ENCODE measurements at places on chromosomes 4 and X.

DNA sequence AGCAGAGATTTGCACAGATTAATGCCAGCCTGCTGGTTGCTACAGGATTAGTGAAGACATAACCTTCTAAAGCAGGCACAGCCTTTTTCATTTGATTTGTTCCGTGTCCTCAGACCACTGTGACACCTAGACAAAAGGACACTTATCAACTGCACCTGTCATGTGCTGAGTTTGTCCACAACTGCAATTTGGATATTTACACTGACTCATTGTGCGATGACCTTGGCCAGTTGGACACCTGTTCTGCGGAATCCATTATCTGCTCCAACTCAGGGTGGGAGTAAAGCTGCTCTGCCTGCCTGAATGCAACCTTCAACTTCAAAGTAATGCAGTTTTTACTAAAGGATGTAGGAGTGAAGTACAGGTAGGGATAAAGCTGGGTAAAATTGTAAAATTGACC lies 4.1 kb upstream of the NR0B1 start:
- DNase-seq: no peak

GRCh38 chr4:26355392-26356052 lies 34.7 kb downstream of the RBPJ start:
- no peak for DNase-seq

DNA sequence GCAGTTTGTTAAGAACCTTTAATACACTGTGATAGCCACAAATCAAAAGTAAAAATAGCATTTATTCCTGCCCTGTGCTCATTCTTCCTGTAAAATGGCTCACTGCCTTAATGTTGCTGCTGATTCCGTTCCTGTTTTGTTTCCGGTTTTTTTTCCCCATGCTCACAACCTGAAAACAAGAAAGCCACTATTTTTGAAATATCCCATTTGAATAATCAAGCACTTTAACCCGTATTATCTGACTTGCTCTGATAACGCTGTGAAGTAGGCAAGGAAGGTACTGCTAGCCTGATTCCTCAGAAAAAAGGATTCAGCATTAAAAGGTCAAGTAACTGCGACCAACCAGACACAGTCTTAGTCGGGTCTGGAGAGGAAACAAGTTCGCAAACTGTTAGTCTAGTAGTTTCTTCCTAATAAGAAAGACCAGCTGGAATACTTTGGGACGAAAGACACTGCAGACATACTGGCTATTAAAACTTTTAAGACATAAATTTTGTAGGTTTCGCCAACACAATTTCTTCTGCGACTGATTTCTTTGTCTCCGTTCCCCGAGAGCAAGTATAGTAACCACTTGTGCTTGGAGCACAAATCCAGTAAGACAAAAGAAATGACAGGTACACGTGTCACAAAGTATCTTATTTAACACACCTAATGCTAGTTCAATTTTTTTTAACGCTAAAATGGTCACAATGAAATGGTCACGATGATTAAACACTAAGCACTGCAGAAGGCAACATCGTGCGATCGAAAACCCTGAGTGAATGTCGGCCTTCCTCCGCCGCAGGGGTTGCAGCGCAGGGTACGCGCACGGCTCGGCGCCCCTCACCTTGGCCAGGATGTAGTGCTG lies 802 bp downstream of the COX18 start:
- DNase-seq: peak; percentile 44

DNA sequence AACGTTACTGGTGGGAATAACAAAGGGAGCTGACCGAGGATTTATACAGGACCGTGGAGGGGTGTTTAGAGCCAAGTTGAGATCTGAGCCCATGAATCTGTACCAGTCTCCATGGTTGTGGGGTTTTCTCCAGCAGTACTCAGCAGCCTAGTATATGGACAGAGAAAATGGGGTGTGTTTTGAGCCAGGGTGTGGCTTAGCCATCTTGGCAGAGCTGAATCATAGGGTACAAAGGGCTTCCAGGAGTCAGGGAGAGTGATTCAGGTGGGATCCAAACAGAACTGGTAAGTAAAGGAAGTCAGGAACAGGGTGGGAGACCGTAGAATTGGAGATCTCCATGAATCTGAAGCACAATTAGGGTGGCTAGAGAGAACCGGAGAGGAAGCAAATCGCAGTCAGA lies 7.4 kb upstream of the HPRT1 start:
- DNase-seq: no peak

DNA sequence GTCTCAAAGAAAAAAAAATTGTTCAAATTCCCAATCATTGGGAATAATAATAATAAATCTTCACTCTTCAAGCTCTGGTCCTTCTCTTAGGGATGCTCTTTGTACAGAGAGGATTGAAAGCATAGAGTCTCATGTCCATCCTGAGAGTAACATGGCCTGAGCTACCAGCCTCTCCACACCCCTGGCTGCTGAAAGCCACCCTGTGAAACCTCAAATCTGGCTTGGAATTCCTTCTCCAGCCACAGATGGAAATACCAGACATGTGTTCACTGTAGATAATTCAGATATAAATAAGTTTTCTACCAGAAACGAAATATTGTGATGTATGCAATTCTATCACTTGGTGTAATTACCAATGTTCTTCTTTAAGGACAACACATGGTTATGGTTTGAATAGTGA lies 140.6 kb downstream of the ARSF start:
- peak; percentile 64 for DNase-seq

GRCh38 chr4:152591876-152592275 lies 56.0 kb upstream of the FBXW7 start:
- DNase-seq: no peak

DNA sequence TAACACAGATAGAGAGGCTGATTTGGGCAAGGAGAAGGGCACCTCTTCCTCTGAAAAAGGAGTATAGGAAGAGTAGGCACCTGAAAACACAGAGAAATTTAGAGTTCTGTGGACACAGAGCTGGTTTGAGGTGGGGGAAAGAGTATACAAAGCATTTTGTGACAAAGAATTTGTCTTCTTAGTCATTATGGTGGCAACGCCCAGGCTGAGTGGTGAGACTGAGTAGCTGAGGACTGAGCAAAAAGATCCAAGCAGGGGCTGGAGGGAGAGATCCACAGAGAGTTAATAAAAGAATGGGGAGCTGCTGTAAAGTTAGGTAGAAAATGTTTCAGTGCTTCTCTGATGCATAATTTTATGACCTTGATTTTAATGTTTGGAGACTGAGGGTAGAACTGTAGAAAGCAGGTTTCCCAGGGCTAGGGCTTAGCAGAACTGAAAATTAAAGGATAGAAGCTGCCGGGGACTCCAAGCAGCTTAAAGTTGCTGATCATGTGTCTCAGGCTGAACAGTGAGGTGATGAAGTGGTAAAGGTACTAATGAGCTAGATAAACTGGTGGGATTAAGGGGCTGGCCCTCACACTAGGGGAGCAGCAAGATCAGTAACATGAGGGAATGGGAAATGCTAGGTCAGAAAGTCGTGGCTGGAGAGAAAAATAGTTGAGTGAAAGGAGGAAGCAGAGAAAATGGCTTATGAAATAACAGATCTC lies 118.9 kb downstream of the CEP44 start:
- no peak for DNase-seq

DNA sequence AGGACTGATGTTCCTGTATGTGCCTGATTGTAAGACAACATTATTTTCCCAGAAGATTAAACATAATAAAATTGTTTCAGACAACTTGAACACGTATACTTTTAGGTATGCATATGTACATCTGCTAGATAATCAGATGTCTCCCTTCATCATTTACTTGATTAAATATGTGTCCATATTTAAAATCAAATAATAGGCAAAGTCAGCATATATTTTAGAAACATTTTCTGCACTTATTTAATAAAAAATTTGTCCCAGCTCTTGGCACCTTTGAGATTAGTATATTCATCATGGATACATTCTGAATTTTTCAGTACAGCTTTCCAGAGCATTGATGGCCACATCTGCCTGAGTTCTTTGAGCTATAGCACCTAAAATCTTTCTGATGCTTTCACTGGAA lies 106.0 kb downstream of the ARHGAP10 start:
- DNase-seq: no peak

- no peak for DNase-seq
Measured at GRCh38 chr4:89411539-89412309, 104.1 kb upstream of the GPRIN3 start.

DNA sequence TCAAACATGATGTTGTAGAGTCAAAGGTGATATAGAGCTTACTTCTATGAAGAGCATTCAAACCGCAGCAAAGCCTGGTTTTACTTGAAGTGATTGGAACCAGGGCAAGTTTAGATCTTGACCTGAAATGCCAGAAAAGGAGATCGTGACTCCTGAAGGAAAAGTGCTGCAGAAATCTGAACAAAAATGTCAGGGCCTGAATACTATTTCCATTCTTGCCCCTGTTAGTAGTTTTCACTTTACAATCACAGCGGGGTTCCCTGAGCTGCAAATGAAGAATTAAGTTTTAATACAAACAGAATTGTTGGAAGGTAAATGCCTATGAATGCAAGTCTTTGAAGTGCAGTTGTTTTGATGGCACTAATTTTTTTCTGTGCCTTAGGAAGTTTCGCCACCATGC lies 4.1 kb downstream of the SLIT2 start:
- peak; percentile 27 for DNase-seq

GRCh38 chr4:4856071-4857000 lies 3.1 kb upstream of the MSX1 start:
- DNase-seq: no peak

GRCh38 chr4:169612871-169613859 lies 782 bp upstream of the NEK1 start:
- peak; percentile 79 for DNase-seq

GRCh38 chrX:6015423-6015822 lies 213.2 kb downstream of the NLGN4X start:
- DNase-seq: no peak

DNA sequence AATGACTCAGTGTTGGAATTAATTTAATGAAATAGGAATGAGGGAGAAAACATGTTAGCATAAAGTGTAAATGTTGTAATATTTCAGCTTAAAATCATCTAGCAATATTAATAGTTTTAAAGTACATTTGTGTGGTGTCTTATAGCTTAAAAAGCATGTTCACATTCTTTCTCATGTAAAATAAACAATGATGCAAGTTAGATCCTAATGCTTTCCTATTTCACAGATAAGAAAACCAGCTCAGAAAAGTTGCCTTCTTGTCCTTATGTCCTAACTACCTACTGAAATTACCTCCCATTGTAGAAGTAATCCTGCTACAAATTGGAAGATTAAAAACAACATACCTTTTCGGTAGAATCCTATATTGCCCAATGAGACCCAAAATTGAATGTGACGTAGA lies 40.9 kb upstream of the PRDM8 start:
- DNase-seq: no peak

GRCh38 chr4:56681158-56681852 lies at the start of gene HOPX:
HOPX (minus strand) TSS chr4:56681296; CDS start chr4:56657816, 23,480 bp downstream.
- no peak for DNase-seq

GRCh38 chr4:52714597-52715254 lies 36.5 kb downstream of the ERVMER34-1 start:
- no peak for DNase-seq

GRCh38 chr4:4836044-4836443 lies 23.4 kb upstream of the MSX1 start:
- DNase-seq: no peak

All from EH (cell line).